ENCODE measurements at places on chromosomes 1 and 21.

- no peak for DNase-seq
These were observed 48.6 kb upstream of the TMEM125 start for GRCh38 chr1:43220905-43221778.

DNA sequence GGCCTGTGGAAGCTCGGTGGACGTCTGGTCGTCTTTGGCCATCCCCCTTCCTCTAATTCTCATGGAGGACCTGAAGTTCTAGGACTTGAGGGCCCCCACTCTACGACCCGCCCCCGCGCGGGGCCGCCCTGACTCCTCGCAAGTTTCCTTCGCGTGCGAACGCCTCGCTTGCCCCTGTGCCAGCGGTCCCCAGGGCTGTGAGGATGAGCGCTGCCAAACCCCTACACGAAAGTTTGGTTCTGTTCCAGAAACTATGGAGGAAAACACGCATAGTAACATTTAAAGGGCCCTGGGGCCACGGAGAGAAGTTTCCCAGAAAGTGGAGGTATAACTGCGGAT lies 304 bp upstream of the GNG12 start:
- no peak for DNase-seq

DNA sequence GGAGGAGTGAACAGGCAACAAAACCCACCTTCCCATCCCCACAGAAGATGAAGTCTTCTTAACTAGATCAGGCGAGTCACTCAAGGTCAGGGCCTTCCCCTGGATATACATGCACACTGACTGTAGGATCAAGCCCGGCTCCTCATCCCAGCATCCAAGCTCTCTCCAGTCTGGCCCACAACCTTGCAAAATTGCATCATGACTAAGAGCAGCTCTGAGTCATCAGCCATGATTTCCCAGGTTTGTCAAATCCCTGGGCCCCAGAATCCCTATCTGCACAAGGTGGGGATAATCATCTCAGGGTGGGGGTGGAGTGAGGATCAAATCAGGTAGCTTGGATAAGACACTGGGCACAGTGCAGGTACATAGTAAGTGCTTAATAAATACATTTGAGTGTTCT lies 199.3 kb upstream of the GRIK3 start:
- DNase-seq = no peak

GRCh38 chr1:26582053-26582835 lies 52.7 kb downstream of the RPS6KA1 start:
- no peak for DNase-seq

DNA sequence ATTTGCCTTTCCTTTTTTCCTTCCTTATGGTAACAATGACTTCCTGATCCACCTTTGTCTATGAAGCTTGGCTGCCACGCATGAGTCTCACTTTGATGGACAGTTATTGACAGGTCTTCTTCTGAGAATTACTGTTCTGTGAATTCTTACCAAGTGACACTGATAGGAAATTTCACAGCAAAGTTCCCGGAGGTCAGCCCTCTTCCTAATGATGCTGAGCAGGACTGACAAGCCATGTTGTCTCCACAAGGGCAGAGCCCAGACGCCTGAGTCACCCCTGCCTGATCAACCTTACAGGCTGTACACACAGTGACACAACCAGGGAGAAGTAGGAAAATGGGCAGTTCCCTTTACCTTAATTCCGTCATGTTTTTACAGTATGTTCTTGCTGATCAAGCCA lies 44.2 kb downstream of the ZC3H11B start:
- DNase-seq = no peak

All from cerebellum (tissue), 4 donors.